ENCODE measurements at places on chromosomes 6 and 20.

DNA sequence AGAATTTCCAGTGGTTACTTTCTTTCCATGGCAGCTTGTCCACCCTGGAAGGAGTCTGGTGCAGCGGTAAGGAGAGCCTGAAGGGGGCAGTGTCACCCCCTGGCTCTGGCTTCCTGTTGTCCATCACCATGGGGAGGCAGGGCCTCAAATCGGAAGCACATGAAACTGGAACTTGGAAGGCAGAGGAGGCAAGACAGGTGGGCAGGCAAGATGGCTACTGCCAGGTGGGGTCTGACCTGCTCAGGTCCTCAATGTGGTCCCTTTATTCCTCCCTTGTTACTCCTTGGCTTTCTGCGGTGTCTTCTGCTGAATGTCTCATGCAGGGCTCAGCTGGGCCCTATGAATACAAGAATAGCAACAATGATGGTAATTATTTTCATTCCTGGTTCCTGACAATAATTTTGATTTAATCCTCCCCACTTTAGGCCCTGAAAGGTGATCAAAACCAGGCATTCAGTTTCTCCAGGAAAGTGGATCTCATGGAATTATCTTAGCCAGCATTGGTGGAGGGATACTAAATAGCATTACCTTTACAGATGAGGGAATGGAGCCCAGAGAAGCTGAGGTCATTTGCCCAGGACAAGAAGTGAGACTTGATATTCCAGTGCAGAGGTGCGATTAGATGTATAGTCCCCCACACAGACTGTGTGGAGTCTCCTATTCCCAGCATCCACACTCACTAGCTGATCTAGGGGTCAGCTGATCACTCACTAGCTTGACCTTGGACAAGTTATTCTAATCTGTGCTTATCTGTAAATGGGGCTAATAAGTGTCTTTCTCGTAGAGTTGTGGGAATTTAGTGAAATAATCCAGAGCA, 17.6 kb upstream of the SNAI1 start:
- DNase-seq = no peak

DNA sequence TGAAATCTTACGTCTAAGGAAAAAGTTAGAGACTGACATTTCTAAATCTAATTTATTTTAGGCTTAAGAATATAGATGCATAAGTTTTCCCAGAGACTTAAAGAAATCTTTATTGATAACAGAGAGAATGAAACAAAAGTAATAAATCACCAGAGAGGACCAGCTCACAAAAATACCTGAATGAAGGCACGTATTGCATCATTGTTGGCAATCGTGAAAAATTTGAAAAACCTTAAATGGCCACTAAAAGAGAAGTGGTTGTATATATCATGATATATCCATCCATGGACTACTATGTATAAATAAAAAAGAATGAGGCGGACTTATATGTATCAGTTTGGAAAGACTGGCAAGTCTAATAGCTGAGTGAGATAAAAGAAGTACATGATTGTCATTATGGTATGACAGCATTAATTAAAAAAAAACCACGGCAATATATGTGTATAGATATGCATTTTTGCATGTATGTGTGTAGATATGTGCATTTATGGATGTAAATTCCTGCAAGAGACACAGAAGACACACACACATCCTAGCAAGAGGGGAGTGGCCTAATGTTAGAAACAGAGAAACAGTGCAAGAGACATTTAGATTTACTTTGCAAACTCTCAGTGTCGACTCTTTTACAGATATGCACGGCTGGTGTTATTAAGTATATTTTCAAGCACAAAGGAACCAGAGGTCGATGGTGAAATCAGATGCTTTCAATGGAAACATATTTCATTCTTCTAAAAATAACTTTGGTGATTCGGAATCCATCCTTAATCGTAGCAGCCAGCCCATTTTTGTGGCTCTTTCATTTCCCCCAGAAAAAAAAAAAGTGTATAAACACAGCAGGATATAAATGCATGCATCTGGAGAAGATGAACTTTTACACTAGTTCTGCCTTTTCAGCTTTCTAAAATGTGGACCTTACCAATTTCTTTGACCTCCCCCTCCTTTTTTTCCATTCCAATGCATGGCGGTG, 156.1 kb upstream of the SALL4 start:
- no peak for DNase-seq

DNA sequence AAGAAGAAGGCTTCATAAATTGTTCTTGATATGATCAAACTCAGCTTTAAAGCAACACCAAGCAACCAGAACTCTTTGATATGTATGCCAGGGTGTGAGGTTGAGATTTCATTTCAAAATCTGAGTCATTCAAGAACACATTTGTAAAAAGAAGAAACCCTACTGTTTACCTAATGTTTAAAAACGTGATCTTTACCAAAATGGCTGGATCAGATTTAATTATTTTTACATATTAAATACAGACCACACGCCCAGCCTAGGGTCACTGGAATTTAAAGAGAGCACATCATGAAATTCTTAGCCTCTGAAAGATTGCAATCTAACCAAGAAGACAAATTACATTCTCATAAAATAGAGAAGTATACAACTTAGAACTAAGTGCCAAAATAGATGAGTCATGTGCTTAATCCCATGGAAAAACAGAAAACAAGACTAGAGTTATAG, 206.8 kb upstream of the SMLR1 start:
- no peak for DNase-seq

DNA sequence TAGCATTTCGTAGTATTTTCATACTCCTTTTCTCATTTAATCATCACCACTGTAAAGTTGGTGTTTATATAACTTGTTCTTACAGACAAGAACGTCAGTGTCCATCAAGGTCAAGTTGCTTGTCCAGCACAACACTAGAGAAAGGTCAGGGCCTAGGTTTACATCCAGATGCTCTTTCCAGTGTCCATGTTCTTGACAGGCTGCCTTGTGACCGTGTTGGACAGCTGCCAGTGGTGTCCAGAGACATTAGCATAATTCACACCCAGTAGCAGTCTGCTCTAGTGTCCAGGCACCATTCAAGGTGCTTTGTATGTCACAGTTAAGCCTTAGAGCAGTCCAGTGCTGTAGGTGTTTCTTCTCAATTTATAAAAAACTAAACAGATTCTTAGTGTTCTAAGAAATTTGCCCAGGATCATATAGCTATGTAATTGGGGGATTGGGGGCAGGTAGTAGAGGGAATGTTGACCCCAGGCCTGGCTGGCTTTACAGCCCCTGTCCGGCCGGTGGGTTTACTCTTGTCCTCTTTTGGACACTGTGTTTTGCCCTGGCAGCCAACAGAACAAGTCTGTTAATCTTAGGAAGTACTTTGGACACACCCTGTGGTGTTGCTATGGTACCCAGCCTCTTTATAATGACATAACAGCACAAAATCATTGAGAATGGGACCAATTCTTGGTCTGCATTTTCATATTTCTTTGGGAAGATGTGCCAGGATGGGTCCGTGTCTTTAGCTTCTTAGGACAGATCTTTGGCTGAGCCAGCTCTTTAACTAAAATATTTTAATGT, 8.0 kb downstream of the STK35 start:
- DNase-seq = no peak

DNA sequence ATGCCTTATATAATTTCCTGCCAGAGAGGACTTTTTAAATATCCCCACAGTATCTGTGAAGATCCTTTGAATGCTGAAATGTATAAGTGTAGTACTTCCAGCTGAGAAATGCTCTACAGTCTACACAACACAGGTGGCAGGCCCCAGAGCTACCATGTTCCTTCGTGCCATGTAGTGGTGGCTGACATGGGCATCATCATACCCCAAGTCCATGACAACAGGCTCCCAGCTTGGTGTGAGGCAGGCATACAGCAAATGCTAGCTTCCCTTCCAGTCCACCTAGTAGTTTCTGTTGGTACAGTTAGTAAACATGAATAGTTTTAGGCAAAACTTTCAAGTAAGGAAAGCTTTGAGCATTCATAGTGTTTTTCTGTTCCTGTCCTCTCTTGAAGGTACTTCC, 61.2 kb upstream of the EMILIN3 start:
- no peak for DNase-seq
